Pulmonary artery endothelial cell (primary cell): ENCODE measurements at places on chromosomes 6 and 20. TPM values are rescaled to one million over a fixed set of nuclear protein-coding genes. Genes with fewer than 3 reads are reported as not detected.

Gene ADTRP
- 5.9 and 13.2 TPM in 2 replicates for total RNA-seq

Gene TOP1
- total RNA-seq: 23.0 and 32.0 TPM in 2 replicates

Gene IL17A
- total RNA-seq: not detected in 2 replicates

Gene RIN2
- 79.8 and 104 TPM in 2 replicates for total RNA-seq

Gene SMLR1
- not detected in 2 replicates for total RNA-seq

Gene GCNT2
- 3.1 and 14.6 TPM in 2 replicates for total RNA-seq
